GM18507 (cell line): ENCODE measurements at places on chromosomes 6 and 20.

- DNase-seq, result no peak
Measured at GRCh38 chr6:97085772-97086171, 161.2 kb downstream of the KLHL32 start.

GRCh38 chr20:31606804-31607639 lies 1.9 kb downstream of the ID1 start:
- no peak for DNase-seq

GRCh38 chr20:8527998-8528723 lies 396.1 kb downstream of the PLCB1 start:
- no peak for DNase-seq

GRCh38 chr20:39105551-39105950 lies 143.4 kb downstream of the DHX35 start:
- DNase-seq, result no peak

- no peak for DNase-seq
Measured at GRCh38 chr6:136408204-136408603, 118.6 kb upstream of the BCLAF1 start.

- DNase-seq, result no peak
Measured at GRCh38 chr6:5205877-5206850, 54.6 kb downstream of the LYRM4 start.

DNA sequence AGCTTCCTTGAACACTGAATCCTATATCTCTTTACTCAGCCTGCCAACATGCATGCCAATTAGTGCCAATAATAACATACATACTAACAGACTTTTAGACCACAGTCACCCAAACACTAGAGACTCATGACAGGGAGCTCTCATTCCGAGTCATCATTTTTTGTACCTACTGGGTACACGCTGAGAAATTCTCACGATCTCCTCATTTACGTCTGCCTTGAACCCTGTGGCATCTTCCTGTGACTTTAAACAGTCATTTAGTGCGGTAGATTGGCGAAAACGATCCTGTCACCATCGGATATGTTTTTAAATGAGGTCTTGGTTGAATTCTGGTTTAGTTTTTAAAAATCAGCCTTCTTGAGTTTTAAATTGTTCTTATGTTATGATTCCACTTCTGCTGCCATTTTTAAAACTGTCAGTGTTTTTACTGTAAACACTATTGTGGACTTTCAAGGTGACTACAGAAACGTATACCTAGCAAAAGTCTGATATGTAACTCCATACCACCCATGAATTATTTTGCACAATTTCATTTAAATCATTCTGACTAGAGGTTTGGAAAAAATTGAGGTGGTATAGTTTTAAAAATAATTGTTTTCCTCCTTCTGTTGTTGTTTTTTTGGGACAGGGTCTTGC lies 275.4 kb downstream of the TSHZ2 start:
- no peak for DNase-seq

GRCh38 chr20:25626779-25627178 lies 3.0 kb upstream of the NANP start:
- DNase-seq, result no peak

- no peak for DNase-seq
Measured at GRCh38 chr20:25991051-25991755, 294.6 kb upstream of the ZNF337 start.
